ENCODE measurements at places on chromosomes 7 and 10.

GRCh38 chr10:77922566-77923179, 3.9 kb downstream of the DLG5 start:
- DNase-seq, result no peak

GRCh38 chr10:90321132-90321816, 536.6 kb downstream of the HTR7 start:
- DNase-seq, result no peak

- DNase-seq, result no peak
Measured at GRCh38 chr7:129375141-129375938, 58.9 kb upstream of the STRIP2 start.

GRCh38 chr10:113071446-113071845, 121.4 kb downstream of the TCF7L2 start:
- DNase-seq, result no peak

DNA sequence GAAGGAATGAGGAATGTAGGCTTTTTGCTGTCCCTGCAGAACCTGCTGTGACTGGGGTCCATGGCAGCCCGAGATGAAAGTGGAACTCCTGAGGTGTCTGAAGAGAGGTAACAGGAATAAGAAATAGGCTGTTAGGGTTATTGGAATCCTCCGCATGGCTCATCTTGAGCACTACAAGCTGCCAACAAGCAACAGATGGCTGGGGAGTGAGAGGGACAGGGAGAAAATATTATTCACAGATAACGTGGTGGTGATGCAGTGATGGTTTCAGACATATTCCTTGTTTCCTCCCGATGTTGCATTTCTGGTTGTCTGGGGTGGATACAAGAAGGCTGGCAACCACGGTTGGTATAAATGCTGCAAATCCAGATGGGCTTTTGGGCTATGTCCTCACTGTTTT, 46.1 kb downstream of the AP3M1 start:
- no peak for DNase-seq

DNA sequence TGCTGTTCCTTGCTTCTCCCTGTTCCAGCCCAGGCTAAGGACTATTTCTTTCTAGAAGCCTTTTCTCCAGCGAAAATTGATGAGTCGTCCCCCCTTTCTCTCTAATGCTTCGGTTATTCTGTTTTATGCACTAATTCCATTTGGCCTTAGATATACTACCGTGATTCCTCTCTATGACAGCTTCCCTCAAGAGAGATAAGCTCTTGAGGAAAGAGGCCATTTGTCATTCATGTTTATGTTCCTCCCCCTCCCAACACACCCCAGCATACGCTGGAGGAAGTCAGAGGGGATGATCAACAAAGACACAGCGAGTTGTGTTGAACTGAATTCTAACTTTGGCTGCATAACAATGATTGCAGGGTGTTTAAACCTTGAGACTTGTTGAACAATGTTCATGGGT, 198.8 kb downstream of the BMPER start:
- DNase-seq, result no peak

DNA sequence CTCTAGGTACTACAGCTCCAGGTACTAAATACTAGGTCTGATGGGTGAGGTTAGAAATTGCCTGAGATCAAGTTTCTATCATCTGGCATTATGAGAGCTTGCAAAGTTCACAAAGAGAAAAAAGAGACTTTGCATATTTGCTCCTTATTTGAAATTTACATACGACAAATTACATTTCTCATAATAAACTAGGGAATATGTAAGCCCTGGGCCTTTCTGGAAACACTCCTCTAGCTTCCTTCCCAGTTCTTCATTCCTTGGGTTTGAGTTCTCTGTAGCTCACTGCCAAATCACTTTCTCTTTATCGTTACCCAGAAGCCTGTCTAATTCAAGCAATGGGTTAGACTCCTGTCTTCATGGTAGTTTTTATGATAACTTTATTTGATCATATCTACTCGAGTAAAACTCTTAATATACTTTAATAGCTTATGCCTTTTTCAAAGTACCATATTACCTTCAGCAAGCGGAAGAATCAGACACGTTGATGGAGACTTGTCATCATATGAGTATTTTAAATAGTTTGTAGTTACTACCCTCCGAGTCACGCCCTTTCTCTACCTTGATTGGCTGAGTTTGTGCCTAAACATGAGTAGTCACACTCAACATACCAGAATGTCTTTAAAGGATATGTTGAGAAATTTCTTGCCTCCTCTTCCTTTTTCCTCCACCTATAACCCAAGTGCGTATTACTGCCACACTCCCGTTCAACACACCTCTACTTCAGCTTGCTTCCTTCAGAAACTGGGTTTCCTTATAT, 150.5 kb downstream of the DKK1 start:
- no peak for DNase-seq

- no peak for DNase-seq
Measured at GRCh38 chr7:127996253-127997071, 34.8 kb downstream of the LRRC4 start.

GRCh38 chr7:13109201-13109600, 421.8 kb downstream of the ARL4A start:
- DNase-seq, result no peak

DNA sequence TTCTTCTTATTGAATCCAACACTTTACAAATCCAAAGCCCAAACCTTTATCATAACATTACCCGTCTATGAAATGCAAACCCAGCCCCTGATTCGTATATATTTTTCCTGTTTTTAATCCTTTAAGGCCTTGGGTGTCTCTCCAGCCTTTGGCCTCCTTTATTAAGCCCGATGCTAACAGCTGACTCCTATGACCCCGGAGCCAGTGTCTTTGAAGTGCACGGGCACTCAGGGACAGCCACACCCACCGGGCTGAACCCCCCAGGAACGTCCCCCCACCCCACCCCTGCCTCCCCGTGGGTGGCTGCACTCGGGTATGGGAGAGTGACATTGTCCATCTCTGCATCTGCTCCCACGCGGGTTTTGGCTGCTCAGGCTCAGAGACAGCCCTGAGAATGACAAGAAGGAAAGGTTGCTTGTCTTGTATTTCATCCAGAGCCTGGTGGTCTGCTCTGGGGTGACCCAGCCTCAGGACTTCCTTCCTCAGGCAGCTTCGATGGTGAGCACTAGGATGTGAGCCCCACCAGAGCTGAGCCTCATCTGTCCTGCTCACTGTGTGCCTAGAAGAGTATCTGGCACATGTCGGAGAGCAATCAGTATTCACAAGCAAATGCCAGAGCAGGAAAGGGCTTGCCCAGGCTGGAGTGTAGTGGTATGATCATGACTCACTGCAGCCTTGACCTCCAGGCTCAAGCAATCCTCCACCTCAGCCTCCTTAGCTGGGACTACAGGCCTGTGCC, 210.4 kb downstream of the SKIDA1 start:
- DNase-seq, result no peak

GRCh38 chr10:102413053-102413705, 5.4 kb downstream of the PSD start:
- peak; percentile 41 for DNase-seq

DNA sequence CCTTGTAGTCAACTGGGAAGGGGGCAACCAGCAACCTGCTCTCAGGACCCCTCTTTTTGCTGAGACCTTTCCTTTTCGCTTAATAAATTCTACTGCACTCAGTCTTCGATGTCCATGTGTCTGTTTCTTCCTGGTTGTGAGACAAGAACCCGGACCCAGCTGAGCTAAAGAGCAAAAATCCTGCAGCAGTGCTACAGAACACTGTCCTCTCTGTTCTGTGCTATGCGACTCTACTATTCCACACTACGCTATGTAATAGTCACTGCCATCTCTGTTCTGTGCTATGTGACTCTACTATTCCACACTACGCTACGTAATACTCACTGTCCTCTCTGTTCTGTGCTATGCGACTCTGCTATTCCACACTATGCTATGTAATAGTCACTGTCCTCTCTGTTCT, 34.3 kb downstream of the DIP2C start:
- no peak for DNase-seq

DNA sequence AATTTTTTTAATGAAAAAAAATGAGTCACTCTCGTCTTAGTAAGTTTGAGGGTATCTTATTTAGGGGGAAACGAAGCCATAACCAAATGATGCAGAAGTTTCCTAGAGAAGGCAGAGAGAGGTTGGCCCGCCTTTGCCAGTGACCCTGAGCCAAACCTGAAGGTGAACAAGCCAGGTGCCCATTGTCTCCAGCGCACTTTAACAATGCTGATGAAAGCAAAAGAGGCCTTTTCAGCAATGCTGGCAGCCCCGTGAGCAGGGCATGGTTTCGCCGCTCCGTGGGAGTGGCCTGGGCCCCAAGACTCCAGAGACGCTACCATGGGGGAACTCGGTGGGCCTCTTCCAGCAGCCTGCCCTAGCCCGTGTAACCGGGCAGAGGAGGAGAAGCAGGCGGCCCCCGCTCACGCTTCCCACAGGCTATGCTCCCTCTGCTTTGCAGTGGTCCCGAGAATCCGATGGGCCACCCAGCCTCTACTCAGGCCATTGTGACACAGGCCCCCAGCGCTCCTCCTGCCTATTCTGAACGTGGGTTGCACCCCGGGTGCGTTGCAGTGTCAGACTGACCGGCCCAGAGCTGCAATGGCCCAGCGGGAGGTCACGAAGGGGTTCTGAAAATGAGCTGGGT, 14.0 kb upstream of the UNCX start:
- no peak for DNase-seq

GRCh38 chr7:79770063-79770462, 316.6 kb upstream of the MAGI2 start:
- DNase-seq, result no peak

DNA sequence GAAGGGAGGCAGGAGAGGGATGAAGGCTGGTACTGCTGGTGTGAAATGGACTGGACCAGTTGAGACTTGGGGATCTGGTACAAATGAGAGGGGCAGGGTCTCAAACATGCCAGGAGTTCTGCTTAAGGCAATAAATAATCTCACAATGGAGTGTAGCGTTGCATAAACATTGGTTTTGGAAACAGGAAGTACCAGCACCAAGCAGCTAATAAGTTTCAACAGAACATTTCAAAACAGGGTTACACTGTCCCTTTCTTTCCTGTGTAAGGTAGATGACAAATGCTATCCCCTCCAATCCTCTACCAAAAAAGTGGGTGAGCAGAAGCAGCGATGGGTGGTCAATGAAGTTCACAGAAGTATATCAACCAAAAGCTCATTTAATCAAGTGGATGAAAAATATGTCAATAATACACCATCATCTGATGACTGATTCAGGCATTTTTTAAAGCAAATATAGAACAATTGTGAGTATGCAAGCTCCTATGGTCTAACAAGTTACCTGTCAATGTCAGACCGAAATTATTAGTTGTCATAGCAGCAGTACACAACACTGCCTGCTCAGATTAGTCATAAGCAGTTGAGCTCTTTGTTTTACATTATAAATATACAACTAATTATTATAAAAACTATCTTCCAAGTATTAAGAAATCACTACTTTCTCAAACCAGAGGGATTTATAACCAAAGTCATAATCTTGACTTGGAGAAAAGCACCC, 220.0 kb downstream of the FAM107B start:
- no peak for DNase-seq

- no peak for DNase-seq
Measured at GRCh38 chr7:129875745-129876411, 76.9 kb downstream of the UBE2H start.

- peak; percentile 60 for DNase-seq
Measured at GRCh38 chr7:17939606-17940301, 540 bp downstream of the SNX13 start.

- DNase-seq, result no peak
Measured at GRCh38 chr7:81672872-81673271, 97.0 kb downstream of the HGF start.

GRCh38 chr7:38655833-38656774, 24.9 kb upstream of the AMPH start:
- DNase-seq, result no peak

GRCh38 chr10:116272440-116273283, at the start of gene GFRA1:
Gene GFRA1, minus strand, starts transcription at chr10:116273206. Its CDS starts 1,177 bp downstream, at chr10:116272029.
- no peak for DNase-seq

DNA sequence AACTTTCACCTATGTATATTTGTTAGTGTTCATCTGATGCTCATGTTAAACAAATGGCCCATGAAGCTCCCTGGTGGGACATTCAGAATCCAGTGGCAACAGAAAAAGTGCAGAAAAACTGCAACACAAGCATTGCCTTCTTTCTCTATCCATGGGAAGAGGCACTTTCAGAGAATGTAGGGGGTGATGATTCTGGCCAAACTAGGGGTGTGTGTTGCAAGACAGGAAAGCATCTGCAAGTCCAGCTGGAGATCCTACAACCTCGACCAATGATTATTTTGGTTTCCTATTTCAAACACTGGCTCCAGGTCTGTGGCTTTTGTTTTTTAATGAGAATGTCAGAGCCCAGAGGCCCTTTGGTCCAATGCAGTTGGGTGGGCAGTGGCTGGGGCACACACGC, 198.7 kb downstream of the CXCL12 start:
- DNase-seq, result no peak

Measured in DMS79 treated with DMSO at 0.1 percent for 48 hours (cell line).